ENCODE measurements at places on chromosomes 5 and 9.

- no peak for DNase-seq
Observed at GRCh38 chr9:12185856-12186255, 507.3 kb upstream of the TYRP1 start.

DNA sequence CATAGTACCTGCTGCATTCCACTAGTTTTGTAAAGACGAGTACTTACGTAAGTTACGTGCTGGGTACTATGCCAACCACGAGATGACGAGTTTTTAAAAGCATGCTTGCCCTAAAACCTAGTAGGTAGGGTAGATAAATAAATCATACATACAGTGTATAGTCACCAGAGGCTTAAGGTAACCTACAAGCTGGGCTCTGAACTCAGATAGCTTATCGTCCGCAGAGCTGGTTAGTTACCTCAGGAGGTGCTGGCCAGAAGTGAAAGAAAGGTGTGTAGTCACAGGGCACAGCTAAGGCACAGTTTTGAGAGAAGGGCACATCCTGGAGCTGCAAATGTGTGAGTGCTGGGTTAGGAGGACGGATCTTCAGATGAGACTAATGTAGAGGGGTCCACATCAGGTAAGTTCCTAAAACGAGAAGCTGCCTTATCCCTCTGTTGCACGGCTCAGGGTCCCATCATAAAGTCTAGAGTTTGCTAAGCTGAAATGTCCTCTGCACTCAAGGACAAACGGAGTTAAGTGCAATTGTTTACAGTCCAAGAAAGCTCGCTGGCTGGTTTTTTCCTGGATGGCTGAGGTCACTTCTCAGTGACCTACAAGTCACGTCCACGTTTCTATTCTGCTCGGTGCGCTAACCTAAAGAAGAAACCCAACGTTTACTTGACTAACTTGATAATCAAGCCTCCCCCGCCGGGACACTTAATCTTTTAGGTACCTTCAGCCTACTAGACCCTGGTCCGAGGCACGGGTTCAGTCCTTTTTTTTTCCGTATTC, 1.1 kb upstream of the SNX24 start:
- no peak for DNase-seq

DNA sequence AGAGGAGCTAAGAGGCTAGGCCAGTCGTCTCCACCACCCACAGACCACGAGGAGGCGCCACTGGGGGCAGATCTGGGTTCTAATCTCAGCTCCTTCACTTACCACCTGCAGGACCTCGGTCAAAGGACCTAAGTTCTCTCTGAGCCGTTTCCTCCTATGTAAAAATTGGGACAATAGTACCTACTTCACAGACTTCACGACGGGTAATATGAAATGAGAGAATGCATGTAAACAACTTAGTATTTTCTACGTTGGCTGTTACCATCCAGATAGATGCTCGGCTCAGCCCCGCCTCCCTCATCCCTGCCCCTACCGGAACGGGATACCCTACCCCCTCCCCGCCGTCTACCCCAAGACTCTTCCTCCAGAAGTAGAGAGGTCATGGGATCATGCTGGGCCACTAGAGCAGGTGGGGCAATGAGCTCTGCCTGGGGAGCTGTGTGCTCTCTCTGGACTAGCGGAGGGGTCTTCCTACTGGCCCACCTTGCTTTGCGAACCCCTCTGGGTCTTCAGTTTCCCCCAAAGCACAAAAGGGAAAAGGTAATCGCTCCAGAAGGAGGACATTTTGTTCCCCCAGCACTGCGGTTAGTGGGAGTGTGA, 541 bp downstream of the GNPDA1 start:
- DNase-seq: no peak

GRCh38 chr9:98873951-98874371, 66.5 kb downstream of the GALNT12 start:
- DNase-seq: no peak

- no peak for DNase-seq
Observed at GRCh38 chr5:17087035-17087434, 130.4 kb upstream of the BASP1 start.

- DNase-seq: no peak
Observed at GRCh38 chr5:133390416-133391353, 221.7 kb downstream of the FSTL4 start.

GRCh38 chr9:116282597-116282996, 129.0 kb downstream of the PAPPA start:
- DNase-seq: no peak

GRCh38 chr9:105194234-105194633, 50.2 kb upstream of the SLC44A1 start:
- no peak for DNase-seq

- DNase-seq: no peak
Observed at GRCh38 chr5:160555971-160556631, 134.4 kb downstream of the PTTG1 start.

DNA sequence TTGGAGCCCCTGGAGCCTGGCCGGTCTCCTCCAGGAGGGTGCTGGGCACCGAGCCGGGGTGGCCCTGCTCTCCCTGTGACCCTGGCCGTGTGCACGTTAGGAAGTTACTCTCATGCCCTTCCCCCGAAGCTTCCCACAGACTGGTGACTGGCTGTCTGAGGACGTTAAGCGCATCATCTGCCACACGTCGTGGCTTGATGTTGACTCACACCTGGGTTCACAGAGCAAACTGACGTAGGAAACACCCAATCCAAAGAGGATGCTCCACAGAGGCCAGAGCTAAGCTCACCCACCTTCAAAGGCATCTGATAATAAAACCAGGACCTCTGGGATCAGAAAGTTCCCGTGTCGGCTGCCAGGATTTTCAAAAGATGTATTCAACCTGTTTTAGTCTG, 152.9 kb upstream of the PHYKPL start:
- DNase-seq: no peak

- DNase-seq: no peak
Observed at GRCh38 chr5:172820046-172820767, 13.8 kb upstream of the ERGIC1 start.

DNA sequence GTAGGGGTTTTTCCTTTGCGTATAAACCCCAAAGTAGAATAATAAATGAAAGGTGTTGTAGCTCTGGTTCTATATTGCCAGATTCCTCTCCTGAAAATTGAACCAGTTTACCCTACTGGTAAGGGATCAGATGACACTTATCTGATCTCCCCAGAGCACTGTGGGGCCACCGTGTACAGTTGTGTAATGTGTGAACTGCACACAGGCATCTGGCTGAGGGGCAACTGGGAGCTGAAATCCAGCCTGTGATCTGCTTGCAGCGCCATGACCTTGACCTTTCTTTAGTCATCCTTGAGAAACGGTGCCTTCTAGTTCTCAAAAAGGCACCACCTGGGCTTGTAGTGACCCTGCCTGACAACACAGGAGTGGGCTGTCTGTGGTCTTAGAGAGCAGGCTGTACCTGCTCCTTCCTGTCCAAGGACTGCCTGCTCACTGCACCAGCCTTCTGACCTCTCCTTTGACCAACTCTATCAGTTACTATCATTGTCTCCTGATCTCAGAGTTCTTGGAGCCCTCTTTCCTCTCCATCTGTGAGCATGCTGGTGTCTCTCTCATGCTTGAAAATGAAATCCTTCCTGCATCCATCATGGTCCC, 40.2 kb downstream of the PDE6A start:
- DNase-seq: no peak

- no peak for DNase-seq
Observed at GRCh38 chr5:80246001-80246758, 9.7 kb downstream of the SERINC5 start.

DNA sequence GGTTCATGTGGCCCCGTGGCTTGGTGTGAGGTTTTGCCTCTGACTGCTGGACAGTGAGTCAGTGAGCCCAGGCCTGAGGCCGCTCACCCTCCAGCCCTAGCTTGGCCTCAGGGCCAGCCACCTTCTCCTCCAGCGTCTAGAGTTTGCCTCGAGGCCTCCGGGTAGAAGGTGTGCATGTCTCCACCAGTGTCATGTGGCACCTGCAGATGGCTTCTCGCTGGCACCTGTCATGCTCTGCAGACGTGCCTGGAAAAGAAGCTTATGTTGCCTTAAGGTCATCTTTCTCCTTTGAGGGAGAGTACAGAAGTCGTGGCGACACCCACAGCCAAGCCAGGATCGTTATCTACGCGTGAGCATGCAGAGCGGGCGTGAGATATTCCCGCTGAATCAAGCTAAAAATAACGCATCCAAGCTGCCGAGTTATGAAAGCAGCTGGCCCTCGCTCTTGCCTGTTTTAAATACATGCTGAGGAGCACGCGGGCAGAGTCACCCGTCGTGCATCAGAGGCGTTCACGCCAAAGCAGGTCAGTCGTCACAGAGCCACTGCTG, 79.7 kb upstream of the FCN2 start:
- no peak for DNase-seq

DNA sequence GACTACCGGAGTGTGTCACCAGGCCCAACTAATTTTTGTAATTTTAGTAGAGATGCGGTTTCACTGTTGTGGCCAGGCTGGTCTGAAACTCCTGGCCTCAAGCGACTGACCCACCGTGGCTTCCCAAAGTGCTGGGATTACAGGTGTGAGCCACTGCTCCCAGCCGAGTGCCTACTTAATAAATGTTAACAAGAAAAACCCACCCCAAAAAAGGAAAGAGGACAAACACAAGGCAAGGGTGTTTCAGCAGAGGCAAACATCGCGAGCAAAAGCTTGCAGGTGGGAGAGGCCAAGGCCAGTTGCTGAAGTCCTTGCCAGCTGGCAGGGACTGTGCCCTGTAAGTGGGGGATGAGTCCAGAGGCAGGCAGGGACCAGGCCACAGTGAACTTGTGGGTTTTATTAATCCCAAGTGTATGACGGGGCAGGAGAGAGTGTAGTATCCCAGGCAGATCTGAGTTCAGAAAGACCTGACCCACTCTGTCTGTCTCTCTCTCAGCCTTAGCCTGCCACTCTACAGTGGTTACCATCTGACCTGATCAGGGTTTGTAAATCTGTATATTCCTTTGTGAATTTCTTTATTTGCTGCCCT, 6.4 kb upstream of the FPGS start:
- DNase-seq: no peak

DNA sequence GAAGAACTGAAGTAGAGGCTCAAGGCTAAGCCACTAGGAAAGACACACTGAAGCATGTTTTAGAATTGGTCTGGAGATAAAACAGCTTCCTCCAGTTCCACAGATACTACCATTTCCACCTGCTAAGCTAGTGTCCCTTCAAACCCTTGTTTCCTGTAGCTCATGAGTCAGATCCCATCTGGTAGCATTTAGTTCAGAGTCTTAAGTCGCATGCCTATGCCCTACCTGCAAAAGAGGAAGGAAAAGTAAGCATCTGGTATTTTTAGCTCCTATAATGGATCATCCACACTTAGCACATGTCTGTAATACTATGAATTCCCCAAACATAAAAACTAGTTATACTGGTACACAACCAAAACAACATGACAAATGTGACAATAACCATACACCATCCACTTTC, 92.1 kb downstream of the CDKN2A start:
- no peak for DNase-seq

DNA sequence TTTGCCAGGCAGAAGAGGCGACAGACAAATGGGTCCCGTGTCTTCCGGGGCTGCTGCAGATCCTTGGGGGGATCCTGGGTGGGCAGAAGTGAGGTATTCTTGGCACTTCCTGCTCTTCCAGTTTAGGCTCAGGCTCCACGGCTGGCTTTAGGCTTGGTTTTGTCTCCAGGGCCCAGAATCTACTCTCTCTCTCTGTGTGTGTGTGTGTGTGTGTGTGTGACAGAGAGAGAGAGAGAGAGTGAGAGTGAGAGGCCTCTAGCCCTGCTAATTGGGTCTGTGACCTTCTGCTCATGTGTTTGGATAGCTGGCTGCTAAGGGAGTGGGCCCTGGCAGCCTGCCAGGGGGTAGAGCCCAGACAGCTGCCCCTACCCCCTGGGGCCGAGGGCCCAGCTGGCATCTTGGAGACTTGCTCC, 39.3 kb downstream of the CRB2 start:
- DNase-seq: no peak

DNA sequence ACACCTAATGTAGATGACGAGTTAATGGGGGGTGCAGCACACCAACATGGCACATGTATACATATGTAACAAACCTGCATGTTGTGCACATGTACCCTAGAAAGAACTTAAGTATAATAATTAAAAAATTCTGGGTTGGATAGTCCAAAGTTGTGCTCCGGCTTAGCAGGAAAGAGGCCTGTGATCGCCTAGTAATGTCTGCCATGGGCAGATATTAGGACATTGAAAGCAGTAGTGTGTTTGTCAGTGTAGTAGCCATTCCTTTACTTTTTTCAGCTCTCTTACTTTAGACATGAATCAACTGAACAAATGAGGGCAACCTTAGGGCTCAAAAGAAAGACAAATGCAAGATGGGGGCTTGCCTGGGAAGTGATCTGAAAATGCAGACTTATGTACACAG, 58.9 kb downstream of the PPARGC1B start:
- DNase-seq: no peak

DNA sequence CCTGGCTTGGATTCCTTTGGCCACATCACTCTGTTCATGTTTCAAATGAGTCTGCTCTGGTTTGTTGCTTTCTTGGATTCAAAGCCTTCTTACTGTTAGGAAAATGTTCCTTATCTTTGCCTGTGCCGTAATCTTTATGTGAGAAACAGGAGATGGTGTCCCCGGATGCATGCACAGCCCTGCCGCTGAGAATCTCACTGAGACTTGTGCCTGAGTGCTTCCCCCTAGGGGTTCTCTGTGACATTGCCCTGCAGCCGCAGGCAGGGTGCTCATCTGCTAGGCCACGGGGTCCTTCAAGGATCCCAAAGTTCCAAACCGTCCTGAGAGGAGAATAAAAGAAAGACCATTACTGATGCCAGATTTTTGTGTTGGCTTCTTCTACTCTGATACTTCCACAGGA, 81.4 kb upstream of the ANKRD55 start:
- no peak for DNase-seq

GRCh38 chr9:13324988-13325387, 45.5 kb upstream of the MPDZ start:
- no peak for DNase-seq

GRCh38 chr9:12195456-12195855, 497.7 kb upstream of the TYRP1 start:
- no peak for DNase-seq

DNA sequence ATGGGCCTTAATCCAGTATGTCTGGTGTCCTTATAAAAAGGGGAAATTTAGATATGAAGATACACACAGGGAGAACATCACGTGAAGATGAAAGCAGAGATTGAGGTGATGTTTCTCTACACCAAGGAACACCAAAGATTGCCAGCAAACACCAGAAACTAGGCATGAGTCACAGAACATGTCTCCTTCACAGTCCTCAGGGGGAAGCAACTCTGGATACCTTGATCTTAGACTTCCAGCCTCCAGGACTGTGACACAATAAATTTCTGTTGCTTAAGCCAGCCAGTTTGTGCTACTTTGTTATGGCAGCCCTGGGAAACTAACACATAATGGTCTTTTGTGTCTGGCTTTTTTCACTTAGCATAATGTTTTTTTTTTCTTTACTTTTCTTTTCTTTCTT, 41.2 kb upstream of the STRBP start:
- DNase-seq: no peak

DNA sequence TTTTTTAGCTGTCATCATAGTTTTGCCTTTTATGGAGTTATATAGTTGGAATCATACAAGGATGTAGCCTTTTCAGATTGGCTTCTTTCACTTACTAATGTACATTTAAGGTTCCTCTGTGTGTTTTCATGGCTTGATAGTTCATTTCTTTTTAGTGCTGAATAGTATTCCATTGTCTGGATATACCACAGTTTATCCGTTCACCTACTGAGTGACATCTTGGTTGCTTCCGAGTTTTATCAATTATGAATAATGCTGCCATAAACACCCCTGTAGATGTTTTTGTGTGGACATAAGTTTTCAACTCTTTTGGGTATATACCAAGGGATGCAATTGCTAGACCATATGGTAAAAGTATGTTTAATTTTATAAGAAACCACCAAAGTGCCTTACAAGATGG, 136.3 kb downstream of the NR3C1 start:
- no peak for DNase-seq

- DNase-seq: no peak
Observed at GRCh38 chr9:133360400-133361393, 4.3 kb downstream of the SURF2 start.

Data from cortex of kidney (tissue), 1 donor.